ENCODE measurements at places on chromosomes 6 and 20. TPM values are rescaled to one million over a fixed set of nuclear protein-coding genes. Genes with fewer than 3 reads are reported as not detected.

GRCh38 chr6:68497927-68498326 is 137.2 kb upstream of the ADGRB3 start:
- no peak for DNase-seq

- DNase-seq, result no peak
Measured at GRCh38 chr6:166595061-166595780, 8.7 kb upstream of the RAMACL start.

DNA sequence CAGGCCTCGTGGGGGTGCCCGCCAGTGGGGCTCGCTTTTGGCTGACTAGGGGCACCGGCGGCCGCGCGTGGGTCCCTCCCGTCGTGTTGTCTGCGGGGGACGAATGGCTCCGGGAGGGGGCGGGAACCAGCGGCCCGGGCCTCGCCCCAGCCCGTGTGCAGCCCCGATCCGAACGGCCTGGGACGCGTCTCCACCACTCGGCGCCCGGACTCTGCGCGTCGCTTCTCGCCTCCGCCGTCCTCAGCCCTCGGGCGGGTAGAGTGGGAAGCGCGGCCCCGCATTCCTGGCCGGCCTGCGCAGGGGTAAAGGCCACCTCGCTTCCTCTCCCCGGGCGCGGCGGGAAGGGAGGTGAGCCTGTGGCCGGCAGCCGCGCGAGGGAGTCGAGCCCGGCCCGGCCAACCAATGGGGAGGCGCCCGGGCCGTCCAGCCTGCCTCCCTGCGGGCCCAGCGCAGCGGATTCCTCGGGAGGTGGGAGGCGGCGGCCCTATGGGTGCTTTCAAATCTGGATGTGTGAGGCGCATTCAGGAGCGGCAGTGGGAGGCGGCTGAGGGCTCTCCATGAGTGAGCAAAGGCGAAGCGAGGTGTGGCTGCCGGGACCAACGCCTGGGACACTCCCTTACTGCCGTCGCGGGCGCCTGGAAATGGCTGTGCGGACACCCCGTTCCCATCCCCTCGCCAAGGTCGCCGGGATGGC is 1.1 kb upstream of the ZBTB46 start:
- no peak for DNase-seq

Gene SLC32A1
- not detected for total RNA-seq

All from activated naive CD4-positive, alpha-beta T cell treated with anti-CD3 and anti-CD28 coated beads for 36 hours (primary cell).